NCI-H226 (cell line): ENCODE measurements at places on chromosomes 1 and 21.
A peak's percentile ranks its signal among the peaks of the same experiment; 100 is the strongest.

DNA sequence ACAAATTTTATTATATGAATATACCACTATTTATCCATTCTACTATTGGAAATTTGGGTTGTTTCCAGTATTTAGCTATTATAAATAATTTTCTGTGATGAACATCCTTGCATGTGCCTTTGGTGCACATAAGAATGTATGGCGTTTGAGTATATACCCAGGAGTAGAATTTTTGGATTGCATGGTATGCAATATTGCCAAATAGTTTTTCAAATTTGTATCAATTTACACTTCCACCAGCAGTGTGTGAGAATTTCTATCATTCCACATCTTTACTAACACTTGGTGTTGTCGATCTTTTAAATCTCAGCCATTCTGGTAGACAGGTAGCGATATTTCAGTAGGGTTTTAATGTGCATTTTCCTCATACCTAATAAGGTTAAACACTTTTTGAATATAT lies 9.2 kb upstream of the FNBP1L start:
- no peak for DNase-seq

- peak; percentile 77 for DNase-seq
Observed at GRCh38 chr1:178412400-178412770, 84.4 kb downstream of the CLEC20A start.

- peak; percentile 40 for DNase-seq
Observed at GRCh38 chr1:42335809-42336518, 929 bp upstream of the FOXJ3 start.

GRCh38 chr1:45246760-45247159 lies 40.4 kb upstream of the ZSWIM5 start:
- peak; percentile 27 for DNase-seq

GRCh38 chr1:113168946-113169345 lies 95.9 kb downstream of the LRIG2 start:
- no peak for DNase-seq

DNA sequence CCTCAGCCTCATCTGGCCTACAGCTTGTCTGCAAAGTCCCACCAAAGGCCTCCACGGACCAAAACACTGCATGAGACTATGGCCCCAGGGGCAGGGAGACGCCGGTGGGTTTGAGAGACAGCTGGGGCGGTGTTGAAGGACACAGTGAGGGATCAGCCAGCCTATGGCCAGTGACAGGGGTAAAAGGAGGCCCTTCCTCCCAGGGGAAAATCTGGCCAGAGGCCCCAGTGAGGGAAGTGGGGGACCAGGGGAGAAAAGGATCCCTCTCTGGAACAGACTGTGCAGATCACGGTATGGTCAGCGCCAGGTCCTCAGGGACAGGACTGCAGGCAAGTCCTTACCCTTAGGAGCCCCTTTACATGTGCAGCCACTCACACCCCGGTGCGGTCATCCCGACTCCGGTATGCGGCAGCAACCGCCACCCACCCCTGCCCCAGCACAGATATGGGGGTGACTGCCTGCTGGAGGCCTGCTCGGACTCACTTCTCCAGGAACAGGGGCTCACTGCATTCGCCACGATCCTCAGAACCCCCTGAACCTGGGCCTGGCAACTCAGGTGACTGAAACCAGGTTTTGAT lies 1.3 kb downstream of the CERS2 start:
- DNase-seq, result no peak

GRCh38 chr1:204524986-204525385 lies 8.8 kb downstream of the MDM4 start:
- DNase-seq, result no peak

- peak; percentile 99 for DNase-seq
Observed at GRCh38 chr1:205298191-205298994, 23.2 kb downstream of the NUAK2 start.

DNA sequence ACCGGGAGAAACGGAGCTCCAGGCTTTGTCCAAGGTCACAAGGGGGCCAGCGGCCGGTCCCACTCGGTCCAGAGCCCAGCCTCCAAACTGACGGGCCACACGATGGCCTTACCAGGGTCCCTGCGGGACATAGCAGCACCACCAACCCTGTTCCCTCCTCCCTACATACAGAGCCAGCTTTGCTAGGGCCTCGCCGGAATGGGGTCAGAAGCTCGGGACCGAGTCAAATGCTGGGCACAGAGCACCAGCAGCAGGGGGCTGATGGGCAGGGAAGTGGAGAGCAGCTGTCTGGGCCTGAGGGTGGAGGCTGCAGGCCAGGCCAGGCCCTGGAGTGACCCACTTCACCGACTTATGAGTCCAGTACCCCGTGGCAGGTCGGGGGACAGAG lies 14.9 kb upstream of the TTC39A start:
- no peak for DNase-seq

- DNase-seq, result no peak
Observed at GRCh38 chr1:87572891-87573290, 244.2 kb downstream of the LMO4 start.

DNA sequence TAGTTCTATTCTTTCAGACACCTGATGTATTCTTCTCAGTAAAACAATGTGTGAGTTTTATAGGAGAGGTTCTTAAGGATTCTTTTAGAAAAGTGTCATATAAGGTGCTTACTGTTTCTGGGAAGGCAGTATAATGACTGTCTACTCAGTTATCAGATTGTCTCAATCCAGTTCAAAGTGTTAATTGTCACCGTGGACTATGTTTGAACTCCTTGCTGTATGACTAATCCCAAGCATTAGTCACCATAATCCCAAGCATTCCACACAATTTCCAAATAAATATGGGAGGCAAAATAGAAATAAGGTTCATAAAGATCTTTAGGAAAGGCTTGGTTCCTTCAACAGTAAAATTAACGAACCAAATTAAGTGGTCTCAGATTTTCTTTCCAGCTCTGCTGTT lies 342.1 kb upstream of the NR5A2 start:
- peak; percentile 40 for DNase-seq

- peak; percentile 31 for DNase-seq
Observed at GRCh38 chr1:7136166-7136953, 351.1 kb downstream of the CAMTA1 start.

DNA sequence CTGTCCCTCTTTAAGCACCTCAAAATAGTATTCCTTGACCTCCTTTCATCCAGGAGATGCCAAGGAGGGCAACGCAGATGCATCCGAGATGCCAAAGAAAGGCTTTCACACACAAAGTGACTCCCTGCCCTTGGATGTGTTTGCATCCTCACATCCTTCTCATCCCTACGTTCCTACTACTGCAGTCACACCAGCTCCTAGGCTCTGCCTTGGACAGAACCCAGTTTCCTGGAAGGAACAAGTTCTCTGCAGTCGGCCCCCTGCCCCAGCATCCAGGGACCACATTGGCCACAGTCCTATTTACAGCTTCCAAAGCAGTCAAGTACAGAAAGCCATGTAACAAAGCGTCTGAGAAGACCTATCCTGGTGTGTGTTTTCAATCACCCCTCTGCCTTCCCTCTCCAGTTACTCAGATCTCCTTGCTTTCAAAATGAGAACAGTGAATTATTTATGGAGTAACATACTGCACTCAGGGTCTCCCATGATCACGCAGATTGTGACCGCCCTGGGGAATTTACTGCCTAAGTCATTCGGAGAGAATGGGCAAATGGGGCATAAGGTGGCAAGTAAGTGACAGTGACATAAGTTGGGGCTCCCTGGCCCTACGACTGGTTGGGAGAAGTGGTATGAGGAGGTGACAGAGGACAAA lies 21.8 kb upstream of the SRP9 start:
- no peak for DNase-seq

DNA sequence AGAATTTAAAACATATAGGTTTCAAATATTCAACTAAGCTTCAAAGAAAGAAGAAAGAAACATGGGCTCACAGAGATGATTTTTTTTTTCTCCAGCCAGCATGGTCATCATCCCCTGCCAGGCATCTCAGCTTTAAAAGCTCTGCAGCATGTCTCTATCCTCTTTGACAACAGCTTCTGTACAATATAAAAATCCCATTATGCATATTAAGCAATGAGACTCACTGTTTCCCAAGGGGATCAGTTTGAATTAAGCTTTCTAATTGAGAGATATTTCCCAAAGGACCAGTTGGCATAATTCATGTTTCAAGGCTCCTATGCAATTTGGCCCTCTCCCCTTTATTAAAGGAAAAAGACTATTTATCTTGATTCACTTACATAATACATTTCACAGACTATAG lies 220.3 kb downstream of the GRIK1 start:
- no peak for DNase-seq

DNA sequence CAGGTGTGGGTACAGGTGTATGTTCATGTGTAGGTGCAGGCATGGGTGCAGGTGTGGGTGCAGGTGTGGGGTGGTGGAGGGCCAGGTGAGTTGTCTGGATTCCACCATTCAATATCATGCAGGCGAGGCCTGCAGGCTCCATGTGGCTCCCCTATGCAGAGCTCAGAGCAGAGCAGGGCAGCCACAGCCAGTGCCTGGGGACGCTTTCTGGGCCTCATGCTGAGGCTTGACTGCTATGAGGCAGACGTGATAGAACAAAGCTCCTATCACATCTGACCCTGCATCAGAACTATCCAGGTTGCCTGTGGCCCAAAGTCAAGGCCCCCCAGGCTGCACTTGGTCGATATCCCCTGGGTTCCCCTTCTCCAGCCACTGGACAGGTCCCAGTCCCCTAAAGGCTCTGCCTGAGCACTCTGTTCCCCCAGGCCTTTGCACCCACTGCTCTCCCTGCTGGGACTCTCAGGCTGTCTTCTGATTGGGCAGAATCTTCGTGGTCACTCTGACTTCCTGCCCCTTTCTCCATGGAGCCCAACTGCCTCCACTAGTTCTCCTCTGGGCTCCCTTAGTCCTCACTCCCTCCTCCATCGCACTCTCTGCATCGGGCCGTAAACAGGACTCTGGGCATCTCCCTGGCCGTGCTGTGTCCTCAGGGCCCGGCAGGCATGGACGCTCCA lies 78.6 kb upstream of the ACTL8 start:
- no peak for DNase-seq

DNA sequence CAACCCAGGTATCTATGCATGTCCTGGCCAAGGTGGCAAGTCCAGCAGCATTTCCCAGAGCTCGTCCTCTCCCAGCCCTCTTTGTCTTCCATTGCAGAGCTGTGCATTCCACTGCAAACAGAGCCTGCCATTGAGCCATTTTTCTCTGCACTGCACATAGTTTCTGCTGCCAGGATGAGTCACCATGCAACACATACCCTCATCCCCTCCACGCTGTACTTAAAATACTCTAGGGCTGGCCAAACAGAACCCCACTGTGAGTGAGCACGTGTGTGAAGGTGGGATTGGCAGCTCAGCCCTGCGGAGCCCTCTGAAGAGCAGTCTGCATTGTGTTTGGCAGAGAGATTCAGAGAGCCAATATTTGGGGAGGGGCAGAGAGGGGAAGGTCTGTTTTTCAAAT lies 3.9 kb upstream of the ATP1B1 start:
- peak; percentile 70 for DNase-seq

- DNase-seq, result no peak
Observed at GRCh38 chr1:23526329-23527041, 4.5 kb downstream of the E2F2 start.

DNA sequence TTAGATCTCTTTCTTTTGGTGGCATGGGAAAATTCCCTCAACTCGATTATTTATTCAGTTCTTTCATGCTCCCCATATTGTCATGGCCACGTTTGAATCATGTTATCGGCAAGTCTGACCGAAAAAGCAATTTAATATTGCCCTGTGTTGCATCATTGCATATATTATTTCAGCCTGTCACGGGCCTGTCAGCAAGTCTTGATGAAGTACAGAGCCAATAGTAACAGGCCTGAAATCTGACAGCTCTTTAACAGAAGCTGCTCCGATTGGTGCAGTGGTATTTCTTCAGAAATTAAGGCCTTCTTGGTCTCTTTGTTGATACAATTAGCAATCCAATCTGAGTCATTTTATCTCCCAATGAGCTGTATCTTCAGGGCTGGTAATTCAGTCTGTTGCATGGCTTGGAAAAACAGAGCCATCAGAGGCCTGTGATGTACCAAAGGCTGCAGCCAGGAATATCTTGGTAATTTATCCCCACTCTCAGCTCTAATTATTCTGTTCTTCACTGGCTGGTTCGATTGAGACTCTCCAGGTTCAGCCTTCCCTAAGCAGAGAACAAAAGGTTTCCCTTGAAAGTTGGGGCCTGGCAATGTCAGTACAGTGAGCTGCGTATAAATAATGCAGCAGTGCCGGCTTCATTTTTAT lies 149.5 kb downstream of the FGGY start:
- no peak for DNase-seq

DNA sequence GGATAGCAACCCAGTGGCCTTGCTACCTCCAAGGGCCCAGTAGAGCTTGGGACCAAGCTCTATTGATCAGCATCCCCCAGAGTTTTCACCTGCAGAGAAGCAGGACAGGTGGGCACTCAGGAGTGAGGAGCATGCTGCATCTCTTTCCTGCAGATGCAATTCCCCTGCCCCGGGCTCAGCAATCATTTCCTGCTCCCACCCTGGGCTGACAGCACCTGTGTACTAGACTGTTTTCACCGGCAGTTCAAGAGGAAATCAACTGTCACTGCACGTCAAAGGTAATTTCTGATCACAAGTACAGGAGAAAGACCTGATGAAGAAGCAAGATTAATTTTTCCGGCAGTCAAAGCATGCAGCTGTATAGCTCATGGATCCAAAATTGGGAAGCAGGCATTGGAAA lies 8.8 kb upstream of the NT5C1A start:
- no peak for DNase-seq

DNA sequence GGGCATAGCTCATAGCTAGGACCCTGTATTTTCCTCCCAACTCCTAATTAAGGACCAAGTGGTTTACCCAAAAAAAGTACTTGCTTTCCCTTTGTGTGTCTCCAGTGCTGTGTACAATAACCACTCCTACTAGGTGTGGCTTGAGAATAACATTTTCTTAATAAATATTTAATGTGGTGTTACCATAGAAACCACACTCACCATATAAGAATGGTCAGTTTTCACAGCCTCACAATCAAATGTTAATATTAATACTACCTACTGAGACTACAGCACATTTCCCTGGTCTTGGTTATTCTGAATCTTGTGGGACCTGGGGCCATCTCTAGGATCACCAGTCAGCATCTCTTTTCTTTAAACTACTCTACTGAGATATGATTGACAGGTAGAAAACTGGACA lies 83.5 kb upstream of the BCAR3 start:
- DNase-seq, result no peak

DNA sequence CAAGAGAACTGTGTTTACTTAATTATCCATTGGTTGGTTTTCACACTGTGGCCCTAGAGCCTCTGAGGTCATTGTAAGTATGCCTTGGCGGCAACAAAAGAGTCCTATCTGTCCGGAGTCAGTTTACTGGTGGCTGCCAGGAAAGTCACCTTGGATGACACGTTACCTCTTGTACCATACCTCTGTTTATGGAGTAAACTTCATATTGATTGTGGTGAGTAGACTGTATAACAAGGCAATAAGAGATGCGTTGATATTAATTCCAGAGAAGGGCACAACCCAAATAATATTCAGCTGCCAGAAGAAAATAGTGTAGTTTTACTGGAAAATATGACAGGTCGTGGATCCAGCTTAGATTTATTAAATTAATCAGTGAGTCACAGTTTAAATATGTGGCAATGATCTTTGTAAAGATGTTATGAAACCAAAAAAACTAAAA lies 20.4 kb upstream of the KIF14 start:
- peak; percentile 6 for DNase-seq
